ENCODE measurements at places on chromosomes 1 and 21.

DNA sequence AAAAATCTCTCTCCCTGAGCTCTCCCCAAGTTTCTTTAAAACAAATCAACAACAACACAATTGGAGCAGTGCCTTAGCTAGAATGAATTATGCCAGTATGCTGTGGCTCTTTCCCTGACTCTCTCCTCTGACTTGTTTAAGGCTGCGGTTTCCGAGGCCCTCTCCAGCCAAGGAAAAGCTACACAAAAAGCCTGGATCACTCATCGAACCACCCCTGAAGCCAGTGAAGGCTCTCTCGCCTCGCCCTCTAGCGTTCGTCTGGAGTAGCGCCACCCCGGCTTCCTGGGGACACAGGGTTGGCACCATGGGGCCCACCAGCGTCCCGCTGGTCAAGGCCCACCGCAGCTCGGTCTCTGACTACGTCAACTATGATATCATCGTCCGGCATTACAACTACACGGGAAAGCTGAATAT, 1.9 kb downstream of the S1PR1 start:
- DNase-seq, result peak; percentile 93

- no peak for DNase-seq
Measured at GRCh38 chr21:42737951-42738590, 84.7 kb downstream of the PDE9A start.

DNA sequence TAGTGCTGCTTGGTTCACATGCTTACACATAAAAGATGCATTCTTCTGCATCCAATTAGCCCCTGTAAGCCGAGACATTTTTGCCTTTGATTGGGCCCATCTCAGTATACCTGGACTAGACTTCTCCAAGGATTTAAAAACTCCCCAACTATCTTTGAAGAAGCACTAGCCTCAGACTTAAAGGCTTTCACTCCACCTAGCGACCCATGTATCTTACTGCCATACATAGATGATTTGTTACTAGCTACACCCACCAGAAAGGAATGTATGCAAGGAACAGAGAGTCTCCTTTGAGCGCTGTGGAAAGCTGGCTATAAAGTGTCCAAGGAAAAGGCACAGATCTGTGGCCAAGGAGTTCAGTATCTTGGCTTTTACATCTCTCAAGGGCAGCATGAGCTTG, 91.7 kb downstream of the LIPI start:
- DNase-seq, result peak; percentile 79

DNA sequence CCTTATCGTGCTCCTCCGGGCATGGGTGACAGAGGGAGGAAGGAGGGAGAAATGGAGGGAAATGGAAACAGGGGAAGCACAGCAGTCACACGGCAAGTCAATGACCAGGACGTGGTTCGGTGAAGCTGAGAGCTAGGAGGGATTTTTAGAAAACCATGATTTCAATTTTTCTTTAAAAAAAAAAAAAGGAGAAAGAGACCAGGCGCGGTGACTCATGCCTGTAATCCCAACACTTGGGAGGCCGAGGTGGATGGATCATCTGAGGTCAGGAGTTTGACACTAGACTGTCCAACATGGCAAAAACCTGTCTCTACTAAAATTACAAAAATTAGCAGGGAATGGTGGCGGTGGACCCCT, 776 bp upstream of the TNFRSF9 start:
- no peak for DNase-seq

DNA sequence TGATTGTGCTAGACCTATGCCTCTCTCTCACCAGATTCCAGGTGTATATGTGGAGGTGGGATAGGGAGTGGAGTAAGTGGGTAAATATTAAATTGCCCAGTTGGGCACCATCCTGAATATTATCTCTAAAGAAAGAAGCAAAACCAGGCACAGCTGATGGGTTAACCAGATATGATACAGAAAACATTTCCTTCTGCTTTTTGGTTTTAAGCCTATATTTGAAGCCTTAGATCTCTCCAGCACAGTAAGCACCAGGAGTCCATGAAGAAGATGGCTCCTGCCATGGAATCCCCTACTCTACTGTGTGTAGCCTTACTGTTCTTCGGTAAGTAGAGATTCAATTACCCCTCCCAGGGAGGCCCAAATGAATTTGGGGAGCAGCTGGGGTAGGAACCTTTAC, at the start of gene FCER1A:
TSS of gene FCER1A (plus strand) at position 242 of the 400 bp plus-strand sequence. CDS start at position 271, 29 bp downstream.
- no peak for DNase-seq

DNA sequence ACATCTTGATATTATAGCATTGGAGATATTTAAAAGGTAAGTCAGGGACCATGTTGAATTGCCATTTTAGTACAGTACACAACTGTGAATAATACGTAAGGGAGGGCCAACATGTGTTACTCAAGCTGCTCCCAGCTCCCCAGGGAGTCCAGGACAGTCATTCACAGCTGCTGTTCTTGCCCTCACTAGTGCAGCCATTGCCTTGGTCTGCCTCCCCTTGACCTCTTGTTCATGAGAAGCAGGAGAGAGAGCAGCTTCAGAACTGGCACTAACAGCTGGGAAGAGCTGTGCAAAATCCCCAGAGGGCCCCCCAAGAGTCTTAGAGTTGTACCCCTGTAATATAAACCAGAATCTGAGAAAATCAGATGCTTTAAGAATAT, 16.4 kb downstream of the TCEANC2 start:
- DNase-seq, result no peak

GRCh38 chr1:31723828-31724359, 20.1 kb upstream of the COL16A1 start:
- DNase-seq, result peak; percentile 95

DNA sequence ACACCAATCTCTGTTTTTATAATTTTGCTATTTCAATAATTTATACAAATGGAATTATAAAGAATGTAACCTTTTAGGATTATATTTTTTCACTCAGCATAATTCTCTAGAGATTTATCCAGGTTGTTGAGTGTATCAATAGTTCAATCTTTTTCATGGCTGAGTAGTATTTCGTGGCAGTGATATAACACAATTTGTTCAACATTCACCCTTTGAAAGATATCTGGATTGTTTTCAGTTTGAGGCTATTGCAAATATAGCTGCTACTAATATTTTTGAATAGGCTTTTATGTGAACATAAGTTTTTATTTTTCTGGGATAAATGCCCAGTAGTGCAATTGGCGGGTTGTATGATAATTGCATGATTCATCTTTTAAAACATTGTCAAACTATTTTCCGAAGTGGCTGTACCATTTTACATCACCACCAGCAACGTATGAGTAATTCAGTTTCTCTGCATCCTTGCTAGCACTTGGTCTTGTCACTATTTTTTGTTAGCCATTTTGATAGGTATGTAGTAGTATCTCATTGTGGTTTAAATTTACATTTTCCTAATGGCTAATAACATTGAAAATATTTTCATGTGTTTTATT, 55.6 kb upstream of the ABCD3 start:
- DNase-seq, result no peak

DNA sequence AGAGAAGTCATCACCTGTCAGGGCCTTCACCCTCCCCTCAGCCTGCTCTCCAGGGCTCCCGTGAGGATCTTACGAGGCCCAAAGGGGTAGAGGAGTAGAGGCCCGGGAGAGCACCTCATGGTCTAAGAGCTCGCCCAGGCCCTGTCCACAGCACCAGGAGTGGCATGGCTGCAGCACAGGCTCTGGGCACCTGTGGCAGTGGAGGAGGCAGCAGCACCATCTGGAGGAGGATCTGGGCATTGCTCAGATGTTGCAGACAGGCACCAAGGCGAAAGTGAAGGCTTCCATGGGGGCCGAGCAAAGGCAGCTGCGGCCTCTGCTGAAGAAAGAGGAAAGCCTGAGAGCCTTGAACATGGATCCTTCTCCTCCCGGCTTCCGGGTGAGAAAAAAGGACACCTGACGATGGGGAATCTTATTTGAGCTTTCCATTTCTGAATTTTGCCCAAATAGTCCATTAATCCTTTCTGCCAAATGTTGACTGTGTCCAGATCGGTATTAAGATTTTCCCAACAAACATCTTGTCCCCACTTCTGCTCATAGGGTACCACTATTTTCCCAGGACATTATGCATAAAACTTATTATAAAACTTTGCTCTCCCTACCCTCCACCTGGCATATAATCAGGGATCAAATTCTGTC, 604.7 kb downstream of the PTPRC start:
- DNase-seq, result peak; percentile 77

DNA sequence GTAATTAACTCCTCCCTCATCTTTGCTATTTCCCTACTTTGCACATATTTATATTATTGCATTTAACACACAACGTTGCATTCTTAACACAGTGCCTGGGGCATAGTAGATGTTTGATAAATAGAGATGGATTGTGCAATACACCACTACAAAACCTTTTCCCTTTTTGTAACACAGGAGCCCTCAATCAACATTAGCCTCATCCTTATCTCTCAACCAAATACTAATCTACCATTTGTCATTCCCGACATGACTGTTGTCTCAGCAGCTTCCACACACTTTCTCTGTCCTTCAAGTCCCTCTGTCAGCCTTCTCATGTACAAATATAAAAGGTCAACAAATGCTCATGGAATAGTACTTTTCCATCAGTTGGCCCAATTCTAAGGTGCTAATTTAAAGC, 78.9 kb upstream of the KCNK2 start:
- DNase-seq, result no peak

- peak; percentile 31 for DNase-seq
Measured at GRCh38 chr1:101165954-101166353, 70.9 kb upstream of the S1PR1 start.

- no peak for DNase-seq
Measured at GRCh38 chr1:155075535-155075934, 3.1 kb upstream of the EFNA3 start.

DNA sequence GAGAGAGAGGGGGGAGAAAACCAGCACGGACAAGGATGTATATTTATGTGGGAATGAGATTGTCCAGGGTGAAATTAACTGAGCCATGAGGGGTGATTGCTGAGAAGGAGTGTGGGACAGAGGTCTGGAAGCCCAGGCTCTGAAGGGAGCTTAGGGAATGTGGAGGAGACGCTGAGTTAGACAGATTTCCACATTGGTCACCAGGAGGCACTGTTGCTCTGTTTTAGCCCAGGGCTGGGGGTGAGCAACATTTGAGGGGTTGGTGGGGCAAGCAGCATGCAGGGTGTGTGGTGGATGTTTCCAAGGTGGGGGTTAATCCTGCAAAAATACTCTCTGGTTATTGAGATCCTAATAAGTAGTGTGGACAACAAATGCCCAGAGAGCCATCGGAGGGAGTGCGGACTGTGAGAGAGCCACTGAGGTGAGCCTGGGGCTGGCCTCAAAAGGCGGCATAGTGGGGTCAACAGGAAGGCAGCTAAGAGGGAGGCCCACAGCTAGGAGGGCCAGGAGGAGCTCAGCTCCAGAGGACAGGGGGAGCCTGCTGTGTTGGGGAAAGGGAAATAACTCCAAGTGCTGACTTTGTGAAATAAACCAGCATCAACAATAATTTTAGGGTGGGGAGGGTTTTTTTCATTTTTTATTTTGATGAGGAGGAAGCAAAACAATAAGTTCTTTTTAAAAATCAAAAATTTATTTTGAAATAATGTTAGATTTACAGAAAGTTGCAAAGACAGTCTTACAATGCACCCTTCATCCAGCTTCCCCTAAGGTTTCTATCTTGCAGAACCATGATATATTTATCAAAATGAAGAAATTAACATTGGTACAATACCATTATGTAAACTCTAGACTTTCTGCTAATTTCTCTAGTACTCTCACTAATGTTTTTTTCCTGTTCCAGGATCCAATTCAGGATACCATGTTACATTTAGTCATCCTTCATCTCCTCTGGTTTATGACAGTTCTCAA, 82.8 kb upstream of the CD34 start:
- DNase-seq, result peak; percentile 76

GRCh38 chr21:39073063-39073462, 110.2 kb downstream of the PSMG1 start:
- no peak for DNase-seq

- DNase-seq, result no peak
Measured at GRCh38 chr1:55280731-55281130, 65.6 kb upstream of the USP24 start.

DNA sequence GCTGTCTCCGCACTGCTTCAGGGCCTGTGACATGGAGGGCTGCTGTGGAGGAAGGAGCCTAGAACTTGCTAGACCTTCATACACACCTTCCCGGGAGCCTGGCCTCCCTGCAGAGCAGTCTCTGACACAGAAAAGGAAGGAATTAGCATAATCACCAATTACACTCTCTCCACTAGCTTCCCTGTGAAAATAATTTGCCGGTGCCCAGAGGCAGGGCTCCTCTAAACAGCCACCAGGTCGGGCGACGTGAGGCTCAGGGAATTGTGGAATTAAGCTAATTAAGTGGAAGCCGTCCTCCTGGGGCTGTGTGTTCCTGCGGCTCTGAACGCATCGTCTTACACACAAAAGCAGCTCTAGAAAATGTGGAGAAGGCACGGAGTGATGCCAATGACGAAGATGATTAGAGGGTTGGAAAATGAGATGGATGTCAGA, 82.6 kb downstream of the NENF start:
- peak; percentile 52 for DNase-seq

GRCh38 chr1:224851210-224851847, 78.1 kb upstream of the DNAH14 start:
- DNase-seq, result peak; percentile 79

- no peak for DNase-seq
Measured at GRCh38 chr1:61781151-61781550, 38.9 kb downstream of the PATJ start.
